ENCODE measurements at places on chromosomes 4 and X.

DNA sequence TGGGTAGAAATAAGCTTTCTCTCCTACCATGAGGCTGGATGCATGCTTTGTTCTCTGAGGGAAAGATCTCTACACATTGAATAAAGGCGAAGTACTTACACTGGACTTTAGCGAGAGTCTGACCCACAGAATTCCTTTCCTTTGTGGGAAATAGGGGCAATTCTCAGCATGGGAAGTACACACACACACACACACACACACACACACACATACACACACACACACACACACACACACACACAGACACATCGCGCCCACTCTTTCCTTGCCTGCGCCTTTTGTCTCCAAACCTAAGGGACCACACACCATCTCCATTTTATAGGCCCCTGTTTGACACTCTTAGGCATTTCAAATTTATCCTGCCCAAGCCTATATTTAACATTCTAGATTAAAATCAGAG lies 83.8 kb downstream of the LUZP4 start:
- DNase-seq: no peak

DNA sequence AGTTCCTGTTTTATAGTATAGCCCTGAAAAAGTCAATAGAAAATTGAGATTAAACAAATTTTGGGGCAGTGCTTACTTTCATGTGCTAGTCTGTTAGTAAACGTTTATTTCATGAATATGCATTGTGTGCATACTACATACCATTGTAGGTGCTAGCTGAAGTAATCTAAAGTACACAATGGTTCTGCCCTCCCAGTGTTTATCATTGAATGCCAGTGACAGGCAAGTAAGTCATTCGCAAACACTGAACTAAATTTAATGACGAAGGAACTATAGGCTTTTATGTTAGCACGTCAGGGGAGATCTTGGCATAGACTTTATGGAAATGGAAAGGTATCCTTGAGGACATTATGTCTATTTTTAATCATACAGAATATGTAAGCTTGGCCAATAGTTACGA lies 426.9 kb upstream of the EPHA5 start:
- DNase-seq: no peak

DNA sequence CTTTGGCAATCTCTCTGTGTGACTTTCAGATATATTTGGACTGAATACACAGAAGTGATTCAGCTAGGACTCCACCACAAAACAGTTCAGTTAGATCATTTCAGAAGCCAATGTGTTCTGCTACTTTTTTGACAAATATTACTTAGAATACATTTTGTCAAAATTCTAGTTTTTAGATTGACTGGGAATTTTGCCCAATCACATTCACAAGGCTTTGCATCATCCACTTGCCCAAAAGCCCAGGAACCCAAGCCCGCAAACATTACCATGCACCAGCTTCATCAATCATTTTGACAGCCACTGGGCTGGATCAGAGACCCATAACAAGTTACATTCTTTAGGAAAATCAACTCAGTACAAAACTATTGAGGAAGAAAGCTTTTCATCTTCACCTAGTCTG lies 256.6 kb upstream of the NDST3 start:
- DNase-seq: no peak

- no peak for DNase-seq
These were observed 101.5 kb downstream of the PDGFC start for GRCh38 chr4:156870131-156870530.

GRCh38 chrX:102517326-102517725 lies 787 bp upstream of the TMSB15A start:
- no peak for DNase-seq

- no peak for DNase-seq
These were observed 60.3 kb downstream of the USP11 start for GRCh38 chrX:47293106-47293505.

- no peak for DNase-seq
These were observed 19.9 kb upstream of the TMEM255A start for GRCh38 chrX:120331116-120331515.

DNA sequence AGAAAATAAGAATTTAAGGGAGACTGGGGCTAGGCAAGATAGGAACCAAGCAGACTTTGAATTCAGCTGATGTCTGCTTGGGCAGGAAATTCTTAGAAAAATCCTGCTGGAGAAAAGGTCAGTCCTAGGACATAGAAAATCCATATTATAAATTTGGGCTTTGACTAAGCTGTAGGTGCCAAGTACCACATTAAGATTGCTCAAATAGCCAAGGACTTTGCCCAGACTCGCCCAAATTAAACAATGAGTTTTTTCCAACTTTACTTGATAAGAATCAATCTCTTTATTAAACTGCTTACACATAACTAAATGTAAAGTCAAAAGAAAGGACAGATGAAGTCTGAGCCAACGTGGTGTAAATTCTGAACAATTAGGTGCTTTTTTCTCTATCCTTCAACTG lies 95.4 kb downstream of the FUNDC1 start:
- no peak for DNase-seq

Data from GM13976 (cell line).